ENCODE measurements at places on chromosomes 5 and 9.

- DNase-seq, result no peak
Observed at GRCh38 chr9:94847486-94847885, 121.0 kb downstream of the AOPEP start.

DNA sequence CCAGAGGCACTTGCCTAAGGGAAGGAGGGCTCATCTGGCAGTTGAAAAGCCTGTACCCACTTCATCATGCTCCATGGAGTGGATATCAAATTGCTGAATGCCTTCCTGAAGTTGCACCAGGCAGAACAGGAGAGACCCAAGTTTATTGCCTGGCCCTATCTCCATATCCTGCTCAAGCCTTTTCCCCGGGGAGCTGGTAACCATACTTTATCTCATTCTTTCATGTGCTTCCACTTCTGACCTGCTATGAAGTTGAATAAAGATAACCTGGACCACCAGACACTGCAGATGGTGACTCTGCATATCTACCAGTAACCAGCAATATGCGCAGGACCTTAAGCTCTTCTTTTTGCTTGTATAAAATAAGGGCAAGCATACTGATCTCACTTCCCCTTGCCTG lies 1397.5 kb upstream of the CDH6 start:
- DNase-seq, result no peak

GRCh38 chr5:172466062-172466461 lies 11.7 kb upstream of the SH3PXD2B start:
- DNase-seq, result no peak

DNA sequence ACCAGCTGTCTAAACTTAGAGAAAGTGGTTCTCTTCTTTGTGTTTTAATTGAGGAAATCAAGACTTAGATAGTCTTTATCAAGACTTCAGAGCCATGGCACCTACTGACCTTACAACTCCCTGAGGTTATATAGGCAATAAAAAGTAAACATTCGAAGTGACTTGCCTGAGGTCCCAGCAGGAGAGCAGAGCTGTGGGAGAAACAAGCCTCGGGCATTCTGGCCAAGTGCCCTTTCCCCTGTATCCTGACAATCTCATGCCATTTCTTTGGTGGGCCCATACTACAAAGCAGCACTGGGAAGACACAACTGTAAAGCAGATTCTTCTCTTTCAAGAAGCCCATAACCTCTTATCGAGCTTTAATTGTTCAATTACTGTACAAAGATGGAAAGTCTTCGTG lies 23.1 kb downstream of the FREM1 start:
- DNase-seq, result no peak

GRCh38 chr9:78654324-78654723 lies 357.4 kb downstream of the PSAT1 start:
- DNase-seq, result no peak

- DNase-seq, result no peak
Observed at GRCh38 chr5:178259623-178260536, 27.3 kb upstream of the PHYKPL start.

DNA sequence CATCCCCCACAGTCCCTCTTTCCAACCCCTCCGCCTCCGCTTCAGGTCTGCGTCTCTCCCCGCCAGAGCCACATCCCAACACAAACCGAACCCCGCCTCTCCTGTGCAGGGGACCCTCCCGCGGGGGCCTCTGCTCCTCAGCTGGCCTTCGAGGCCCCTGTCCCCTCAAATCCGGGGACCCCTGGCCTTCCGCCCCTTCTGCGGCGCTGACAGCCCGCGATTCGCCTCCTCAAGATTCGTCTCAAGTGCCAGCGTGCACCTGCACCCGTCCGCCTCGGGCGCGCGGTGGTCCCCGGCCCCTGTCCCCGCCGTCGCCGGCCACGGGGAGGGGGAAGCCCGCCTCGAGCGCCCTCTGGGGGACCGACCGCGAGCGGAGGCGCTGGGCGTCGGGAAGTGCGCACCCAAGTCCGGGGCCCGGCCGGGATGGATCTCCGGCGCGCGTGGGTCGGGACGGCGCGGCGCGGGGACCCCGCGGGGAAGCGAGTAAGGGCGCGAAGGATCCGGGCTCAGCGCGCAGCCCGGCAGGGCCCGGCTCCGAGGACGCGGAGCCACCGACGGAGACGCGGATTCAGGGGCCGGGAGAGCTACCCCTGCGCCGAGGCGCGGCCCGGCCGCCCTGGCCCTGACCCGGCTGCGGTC lies 623 bp downstream of the FLT4 start:
- no peak for DNase-seq

GRCh38 chr9:99125446-99125845 lies 20.5 kb downstream of the TGFBR1 start:
- no peak for DNase-seq

- DNase-seq, result no peak
Observed at GRCh38 chr5:17316970-17317459, 99.6 kb downstream of the BASP1 start.

- DNase-seq, result no peak
Observed at GRCh38 chr5:124301850-124302249, 444.6 kb downstream of the ZNF608 start.

DNA sequence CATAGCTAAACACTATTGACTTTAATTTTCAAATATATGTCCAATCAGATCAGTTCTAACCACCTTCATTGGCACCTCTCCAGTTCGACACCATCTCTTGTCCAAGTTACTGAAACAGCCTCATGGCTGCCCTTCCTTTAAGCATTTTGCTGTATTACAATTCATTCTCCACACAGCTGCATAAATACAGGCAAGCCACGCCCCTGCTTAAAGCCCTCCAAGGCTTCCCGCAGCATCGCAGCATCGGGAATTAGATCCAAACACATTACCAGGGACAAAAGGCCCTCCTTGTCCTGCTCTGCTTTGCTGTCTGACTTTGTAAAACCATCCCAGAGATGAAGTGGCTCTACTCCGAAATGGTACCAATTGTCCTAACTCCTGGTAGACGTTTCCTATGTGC lies 75.1 kb upstream of the RAI14 start:
- DNase-seq, result no peak

DNA sequence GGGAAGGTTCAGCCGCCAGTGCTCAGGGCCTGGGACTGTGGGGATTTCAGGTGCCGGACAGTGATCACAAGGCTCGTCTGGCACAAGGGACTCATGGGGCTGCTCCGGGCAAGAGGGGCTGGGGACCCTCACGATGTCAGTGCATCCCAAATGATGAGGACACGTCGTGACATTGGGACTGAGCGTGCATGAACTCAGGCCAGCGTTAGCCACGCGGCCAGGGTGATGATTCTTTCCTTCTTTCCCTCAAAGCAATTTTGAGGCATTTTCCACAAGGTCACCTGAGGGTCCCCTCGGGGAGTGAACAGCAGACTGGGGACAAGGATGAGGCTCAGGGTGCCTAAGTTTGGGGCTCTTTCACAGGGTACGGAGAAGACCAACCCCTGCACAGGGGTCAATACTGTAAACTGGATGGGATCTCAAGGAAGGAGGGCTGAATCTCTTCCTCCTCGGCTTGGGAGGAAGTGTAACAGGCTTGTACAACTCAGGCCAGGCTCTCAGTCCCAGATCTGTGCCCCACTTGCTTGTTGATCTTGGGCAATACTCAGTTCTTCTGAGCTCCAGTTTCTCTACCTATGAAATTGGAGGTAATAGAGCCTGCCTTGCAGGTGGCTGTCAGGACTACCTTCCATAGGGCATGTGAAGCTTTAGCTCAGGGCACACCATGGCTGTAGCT lies 78.5 kb downstream of the PRRT1B start:
- no peak for DNase-seq

- no peak for DNase-seq
Observed at GRCh38 chr5:137218471-137218870, 280.7 kb downstream of the SPOCK1 start.

- no peak for DNase-seq
Observed at GRCh38 chr9:121784731-121785411, 133.4 kb downstream of the DAB2IP start.

- no peak for DNase-seq
Observed at GRCh38 chr9:135178498-135178897, 91.0 kb downstream of the OLFM1 start.

GRCh38 chr5:163261647-163262269 lies 175.6 kb upstream of the CCNG1 start:
- DNase-seq, result no peak

- no peak for DNase-seq
Observed at GRCh38 chr5:58458743-58459145, 1.1 kb downstream of the PLK2 start.

DNA sequence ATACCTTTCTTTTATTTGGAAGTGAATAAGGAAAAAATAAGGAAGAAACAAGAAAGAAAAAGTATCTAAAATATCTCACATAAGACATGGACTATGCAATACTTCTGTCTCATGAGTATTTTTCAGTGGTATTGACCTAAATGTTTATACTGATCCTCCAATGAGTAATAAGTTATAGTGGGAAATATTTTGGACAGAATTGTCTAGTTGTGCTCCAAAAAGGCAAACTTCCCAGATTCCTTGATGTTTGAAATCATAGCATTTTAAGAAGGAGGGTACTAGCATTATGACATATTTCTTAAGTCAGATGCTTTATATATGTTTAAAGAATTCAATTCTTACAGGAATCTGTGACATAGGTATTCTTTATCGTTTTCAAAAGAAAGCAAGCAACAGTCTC lies 34.5 kb upstream of the BASP1 start:
- DNase-seq, result no peak

DNA sequence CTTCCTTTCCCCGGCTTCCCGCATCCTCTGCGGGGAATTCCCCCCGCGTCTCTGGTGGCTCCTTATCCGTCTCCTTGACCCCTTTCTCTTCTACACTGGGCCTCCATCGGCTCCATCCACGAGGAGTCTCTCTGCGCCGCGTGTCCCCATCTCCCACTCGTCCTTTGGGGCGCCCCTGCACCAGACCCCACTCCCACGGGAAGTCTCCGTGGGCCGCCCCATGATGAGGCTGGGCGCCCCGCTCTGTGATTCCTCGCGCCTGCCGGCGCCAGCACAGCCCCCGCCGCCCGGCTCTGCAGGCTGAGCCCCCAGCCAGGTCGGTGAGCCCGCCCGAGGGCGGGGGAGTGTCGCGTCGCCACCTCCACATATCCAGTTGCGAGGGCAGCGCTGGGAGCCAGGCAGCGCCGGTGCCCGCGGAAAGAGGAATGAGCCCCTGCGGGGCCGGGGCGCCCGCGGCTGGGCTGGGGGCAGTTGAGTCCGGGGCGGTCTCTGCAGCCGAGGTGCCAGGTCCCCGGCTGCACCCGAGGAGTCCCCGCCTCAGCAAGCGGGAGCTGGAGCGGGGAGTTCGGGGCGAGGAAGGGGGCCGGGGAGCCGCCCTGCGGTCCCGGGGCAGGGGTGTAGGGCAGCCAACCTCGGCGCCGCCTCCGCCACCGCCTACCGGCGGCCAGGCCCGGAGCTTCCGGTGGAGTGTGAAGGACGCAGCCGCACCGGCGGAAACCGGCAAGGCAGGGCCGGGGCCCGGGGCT lies 2.1 kb upstream of the TRAF1 start:
- DNase-seq, result peak; percentile 82

- no peak for DNase-seq
Observed at GRCh38 chr5:143040622-143041021, 270.4 kb downstream of the ARHGAP26 start.

- DNase-seq, result no peak
Observed at GRCh38 chr5:60823574-60823973, 20.5 kb downstream of the ELOVL7 start.

- no peak for DNase-seq
Observed at GRCh38 chr5:142387024-142387682, 62.3 kb upstream of the SPRY4 start.

All from CD4-positive, alpha-beta T cell treated with Interleukin-15 for 1 hour (primary cell).